ENCODE measurements at places on chromosomes 6 and 20.
A peak's percentile ranks its signal among the peaks of the same experiment; 100 is the strongest.

- peak; percentile 13 for DNase-seq
Measured at GRCh38 chr6:143940011-143940597, 68.0 kb downstream of the PLAGL1 start.

DNA sequence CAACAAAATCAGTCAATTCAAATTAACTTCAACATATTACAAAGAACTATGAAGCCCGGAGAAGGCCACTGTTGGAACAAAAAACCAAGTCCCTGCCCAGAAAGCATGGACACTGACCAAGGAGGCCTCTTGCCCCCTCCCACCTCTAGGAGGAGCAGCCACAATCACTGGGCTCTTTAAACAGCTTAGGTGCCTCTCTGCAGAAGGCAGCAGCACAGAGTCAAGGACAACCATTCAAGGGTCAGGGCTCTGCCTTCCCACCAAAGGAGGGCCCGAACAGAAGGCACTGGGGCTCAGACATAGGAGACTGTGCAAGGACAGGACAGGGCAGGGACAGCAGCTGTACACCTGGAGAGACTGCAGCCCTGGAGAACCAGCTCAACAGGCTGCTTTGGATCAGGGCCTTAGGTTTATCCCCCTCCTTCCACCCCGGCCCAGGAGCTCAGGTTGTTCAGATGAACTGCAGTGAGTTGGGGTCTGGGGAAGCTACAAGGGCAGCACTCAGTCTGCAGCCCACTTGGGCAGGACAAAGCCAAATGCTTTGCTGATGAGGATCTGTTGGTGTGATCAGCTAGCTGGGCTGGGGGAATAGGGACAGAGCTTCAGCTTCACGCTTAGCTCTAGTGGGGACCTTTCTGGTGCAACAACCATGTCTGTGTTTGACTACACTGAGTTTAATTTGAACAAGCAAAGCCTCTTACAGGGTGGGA is 17.8 kb downstream of the TOMM34 start:
- no peak for DNase-seq

DNA sequence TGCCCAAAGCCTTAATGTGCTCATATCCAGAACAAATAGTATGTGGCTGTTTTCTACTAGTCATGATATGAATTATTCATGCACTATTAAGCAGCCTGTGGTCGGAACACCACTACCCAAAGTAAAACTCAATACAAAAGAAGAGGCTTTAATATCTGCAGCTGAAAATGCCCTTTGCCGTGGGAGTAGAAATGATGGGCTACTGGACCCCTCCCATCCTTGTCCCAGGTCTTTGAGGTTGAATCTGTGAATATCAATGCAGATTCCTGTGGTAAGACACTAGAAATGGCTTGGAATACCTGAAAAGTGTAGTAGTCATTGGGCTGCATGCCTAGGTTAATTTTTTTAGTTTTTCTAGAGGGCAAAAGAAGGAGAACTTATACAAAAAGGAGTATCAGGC is 303.7 kb downstream of the TBC1D7 start:
- no peak for DNase-seq

- no peak for DNase-seq
Measured at GRCh38 chr20:59942245-59942644, 2.1 kb downstream of the FAM217B start.

- peak; percentile 45 for DNase-seq
Measured at GRCh38 chr20:2800521-2801285, at the start of gene CPXM1. Gene CPXM1 (minus strand): TSS chr20:2800627. CDS start chr20:2800572, 55 bp downstream.

DNA sequence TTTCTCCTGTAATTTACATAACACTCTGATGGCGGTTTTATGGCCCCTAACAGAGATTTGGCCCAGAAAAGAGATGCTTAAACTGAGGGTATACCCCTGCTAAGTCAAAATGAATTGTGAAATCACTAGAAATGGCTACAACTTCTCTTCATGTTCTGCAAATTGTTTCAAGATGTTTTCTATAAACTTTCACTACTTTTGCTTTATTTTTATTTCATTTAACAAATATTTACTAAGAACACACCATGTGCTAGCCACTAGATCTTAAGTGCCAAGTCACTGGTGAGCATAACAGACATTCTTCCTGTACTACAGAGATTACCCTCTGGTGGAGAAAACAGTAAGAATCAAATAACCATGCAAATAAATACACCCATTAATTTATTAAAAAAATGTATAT is 87.6 kb downstream of the KCNQ5 start:
- DNase-seq: no peak

GRCh38 chr20:53510704-53511103 is 82.9 kb downstream of the ZNF217 start:
- no peak for DNase-seq

DNA sequence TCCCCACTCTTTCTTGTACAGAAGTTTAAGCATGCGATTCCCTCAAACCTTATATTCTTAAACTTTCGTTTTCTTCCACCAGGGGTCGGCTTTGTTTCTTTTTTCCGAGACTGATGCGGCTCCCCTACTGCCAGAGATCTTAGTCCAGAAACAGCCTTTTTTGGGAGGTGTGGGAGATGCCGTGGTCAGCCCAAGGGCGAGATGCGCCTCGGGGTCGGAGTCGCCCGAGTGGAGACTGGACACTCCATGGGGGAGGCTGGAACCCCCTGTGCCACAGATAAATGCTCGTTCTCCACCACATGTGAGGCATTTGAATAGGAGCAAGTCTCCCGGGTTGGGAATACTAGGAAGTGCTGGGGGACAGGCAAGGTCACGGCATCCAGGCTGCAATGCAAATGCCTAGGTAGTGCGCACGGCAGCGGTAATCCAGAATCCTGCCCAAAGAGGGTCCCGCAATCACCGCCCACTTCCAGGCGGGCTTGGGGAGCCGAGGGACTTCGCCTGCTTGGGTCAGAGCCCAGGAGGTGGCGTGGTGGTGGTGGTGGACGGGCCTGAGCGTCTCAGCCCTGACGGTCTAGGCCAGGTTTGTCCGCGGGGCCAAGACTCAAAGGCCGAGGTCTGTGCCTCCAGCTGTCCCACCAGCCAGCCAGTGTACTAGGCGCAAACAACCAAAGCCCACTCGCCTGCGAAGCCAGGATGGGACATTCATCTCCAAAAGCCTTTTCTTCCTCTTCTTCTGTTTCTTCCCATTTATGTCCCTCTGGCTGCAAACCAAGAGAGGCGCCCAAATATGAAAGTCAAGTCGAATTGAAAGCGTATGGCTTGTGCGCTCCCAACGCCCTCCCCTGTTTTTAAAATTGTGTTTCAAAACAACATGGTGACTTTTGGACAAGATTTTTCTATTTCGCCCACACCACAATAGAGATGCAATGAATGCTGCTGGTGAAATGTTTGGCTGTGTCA is 39.3 kb upstream of the OSTM1 start:
- peak; percentile 22 for DNase-seq

DNA sequence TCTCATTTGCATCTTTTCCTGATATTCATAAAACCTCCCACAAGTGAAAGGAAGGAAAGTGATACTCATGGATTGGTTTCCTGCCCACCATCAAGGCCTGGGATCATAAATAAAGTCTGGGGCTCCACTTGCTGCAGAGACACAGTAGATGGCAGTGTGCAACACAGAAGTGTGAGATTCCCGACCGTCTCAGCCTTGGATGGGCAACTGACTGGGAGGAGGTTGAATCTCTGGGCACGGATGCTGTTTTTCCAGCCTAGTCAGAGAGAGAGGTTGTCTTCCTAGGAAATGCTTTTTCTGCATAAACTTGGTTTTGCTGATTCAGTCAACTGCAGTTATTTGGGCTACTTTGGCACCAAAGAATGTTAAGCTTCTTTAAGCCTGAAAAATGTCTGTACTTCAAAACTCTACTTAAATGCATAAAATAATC is 9.9 kb upstream of the RFPL4B start:
- DNase-seq: peak; percentile 77

DNA sequence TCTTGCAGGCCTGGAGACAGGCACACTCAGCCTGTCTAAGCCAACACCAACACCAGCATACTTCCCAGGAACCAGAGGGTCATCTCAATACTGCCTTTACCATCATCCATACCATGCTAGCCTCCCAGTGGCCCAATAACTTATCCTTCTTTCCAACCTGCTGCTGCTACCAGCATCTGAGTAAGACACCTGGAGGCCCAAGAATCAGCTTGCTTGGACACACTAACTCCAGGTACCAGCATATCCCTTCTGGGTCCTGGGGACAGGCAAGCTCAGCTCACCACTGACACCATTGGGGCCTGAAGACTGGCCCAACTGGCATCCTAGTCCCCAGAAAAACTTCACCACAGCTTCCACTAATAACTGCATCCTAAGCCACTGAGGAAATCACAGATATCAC is 205.3 kb downstream of the CD109 start:
- DNase-seq: no peak

DNA sequence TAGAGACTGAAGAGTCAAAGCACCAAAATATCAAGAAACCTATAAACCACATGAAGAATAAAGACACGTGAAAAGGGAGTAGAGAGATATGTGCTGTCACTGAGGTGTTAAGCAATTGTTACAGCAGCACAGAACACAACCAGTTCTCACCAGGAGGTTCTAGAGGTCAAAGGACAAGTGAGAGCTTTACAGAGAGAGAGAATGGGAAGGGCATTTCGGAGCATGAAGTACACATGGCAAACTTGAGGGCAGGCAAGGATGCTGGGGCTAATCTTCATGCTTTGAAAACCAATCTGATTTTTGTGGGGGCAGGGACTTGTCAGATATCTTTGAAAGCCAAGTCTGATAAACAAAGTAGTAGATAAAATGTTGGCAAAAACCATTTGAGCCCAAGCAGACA is 142.3 kb upstream of the NRSN1 start:
- no peak for DNase-seq

GRCh38 chr6:156955494-156956183 is 178.5 kb downstream of the ARID1B start:
- no peak for DNase-seq

- DNase-seq: peak; percentile 97
Measured at GRCh38 chr6:20033697-20034407, 178.4 kb downstream of the MBOAT1 start.

GRCh38 chr6:122116835-122117627 is 282.4 kb upstream of the HSF2 start:
- DNase-seq: no peak

DNA sequence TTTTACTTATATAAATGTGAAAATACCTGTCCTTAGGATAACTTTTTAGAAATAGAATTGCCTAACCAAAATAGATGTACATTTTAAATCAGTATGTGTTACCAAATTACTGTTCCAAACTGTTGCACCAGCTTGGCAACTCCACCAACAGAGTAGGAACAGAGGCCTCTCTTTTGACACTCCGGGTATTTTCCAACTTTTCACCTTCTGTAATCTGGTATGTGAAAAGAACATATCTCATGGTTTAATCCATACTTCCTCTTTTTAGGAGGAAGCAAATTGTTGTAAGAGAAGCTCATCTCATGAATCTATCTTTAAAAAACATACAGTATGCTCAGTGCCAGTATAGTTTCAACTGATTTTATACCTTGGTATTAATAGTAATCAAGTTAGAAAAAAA is 24.9 kb downstream of the RNF144B start:
- no peak for DNase-seq

DNA sequence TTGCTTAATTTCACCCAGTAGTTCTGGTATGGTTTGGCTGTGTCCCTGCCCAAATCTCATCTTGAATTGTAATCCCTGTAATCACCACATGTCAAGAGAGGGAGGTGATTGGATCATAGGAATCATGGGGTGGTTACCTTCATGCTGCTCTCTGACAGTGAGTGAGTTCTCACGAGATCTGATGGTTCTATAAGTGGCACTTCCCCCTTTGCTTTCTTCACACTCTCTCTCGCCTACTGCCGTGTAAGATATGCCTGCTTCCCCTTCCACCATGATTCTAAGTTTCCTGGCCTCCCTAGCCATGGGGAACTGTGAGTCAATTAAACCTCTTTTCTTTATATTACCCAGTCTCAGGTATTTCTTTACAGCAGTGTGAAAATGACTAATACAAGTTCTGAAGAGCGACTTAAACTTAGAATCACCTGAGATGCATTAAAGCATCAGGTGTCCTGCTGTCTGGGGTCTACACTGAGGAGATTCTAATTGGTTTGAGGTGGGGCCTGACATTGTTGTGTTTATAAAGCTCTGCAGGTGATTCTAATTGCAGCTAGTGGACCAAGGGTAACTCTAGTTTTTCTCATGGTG is 82.1 kb upstream of the DTNBP1 start:
- DNase-seq: no peak

DNA sequence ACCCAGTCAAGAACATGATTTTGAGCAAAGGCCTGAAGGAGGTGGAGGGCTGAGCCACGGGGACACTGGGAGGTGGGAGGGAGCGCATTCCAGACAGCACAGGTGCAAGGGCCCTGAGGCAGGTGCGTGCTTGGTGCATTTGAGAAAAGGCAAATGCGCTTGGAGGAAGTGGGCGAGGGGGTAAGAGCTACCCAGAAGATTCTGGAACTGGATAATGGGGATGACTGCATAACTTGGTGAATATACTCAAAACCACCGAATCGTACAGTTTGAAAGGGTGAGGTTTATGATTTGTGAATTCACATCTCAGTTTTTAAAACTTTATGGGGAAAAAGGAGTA is 9.8 kb downstream of the PREX1 start:
- no peak for DNase-seq

DNA sequence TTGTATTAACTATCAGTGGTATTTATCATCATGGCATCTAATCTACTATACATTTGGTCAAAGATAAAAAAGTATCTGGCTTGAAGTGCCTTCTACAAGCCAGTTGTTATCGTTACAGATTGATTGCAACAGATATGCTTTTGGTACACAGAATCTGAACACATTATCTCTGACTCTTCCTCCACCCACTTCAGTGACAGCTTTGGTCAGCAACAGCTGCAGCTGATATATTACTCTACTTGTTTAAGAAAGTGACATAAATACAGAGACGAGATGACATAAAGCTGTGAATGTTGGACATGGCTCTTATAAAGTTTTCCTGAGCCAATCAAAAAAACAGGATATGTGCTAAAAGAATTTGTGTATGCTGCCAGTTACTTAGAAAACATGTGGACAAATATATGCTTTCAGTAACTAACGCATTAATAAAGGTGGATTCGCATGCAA is 77.6 kb downstream of the HIVEP2 start:
- no peak for DNase-seq

- no peak for DNase-seq
Measured at GRCh38 chr6:33914645-33915044, 110.8 kb upstream of the MLN start.

- no peak for DNase-seq
Measured at GRCh38 chr20:51715163-51715855, 52.9 kb downstream of the ATP9A start.

DNA sequence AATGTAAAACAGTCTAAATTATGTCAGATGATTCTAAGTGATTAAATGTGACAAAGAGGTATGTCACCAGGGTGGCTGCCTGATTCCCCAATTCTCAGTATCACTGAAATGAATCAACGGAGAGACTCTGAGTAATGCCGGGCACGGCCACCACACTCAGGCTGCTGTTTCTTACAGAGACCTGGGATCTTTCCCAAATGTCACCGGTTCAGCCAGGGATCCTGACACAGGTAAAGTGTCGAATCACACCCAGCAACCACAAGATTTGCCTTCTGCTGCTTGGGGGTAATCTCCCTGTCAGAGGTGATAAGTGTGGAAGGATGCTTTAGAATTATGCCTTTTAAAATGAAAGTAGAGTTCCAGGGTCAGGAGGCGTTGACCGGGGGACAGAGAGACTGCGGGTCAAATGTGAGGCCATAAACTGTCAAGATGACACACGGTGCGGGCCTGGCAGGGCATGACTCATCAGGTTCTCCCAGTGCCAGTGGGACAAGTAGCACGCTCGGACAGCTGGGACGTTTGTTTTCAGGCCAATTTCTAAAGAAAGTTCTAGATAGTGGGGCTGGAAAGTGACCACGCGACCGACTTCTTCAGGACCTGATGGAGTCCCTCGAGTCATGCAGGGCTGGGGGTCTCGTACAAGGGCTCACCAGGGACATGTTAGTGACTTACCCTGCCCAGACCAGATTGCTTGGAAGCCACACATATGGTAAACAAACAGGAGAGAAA is 48.9 kb downstream of the PRDM1 start:
- no peak for DNase-seq

GRCh38 chr20:653110-653589 is at the start of gene SRXN1:
Gene SRXN1 (minus strand): TSS chr20:653200. CDS start chr20:653185, 15 bp downstream.
- peak; percentile 59 for DNase-seq

Data from NCI-H748 treated with DMSO at 0.1 percent for 48 hours (cell line).